Stimulated activated CD4-positive, alpha-beta T cell treated with anti-CD3 and anti-CD28 coated beads, TNF-alpha, amount 100 ng/mL, for 24 hours (primary cell): ENCODE measurements at places on chromosomes 5 and 9.

DNA sequence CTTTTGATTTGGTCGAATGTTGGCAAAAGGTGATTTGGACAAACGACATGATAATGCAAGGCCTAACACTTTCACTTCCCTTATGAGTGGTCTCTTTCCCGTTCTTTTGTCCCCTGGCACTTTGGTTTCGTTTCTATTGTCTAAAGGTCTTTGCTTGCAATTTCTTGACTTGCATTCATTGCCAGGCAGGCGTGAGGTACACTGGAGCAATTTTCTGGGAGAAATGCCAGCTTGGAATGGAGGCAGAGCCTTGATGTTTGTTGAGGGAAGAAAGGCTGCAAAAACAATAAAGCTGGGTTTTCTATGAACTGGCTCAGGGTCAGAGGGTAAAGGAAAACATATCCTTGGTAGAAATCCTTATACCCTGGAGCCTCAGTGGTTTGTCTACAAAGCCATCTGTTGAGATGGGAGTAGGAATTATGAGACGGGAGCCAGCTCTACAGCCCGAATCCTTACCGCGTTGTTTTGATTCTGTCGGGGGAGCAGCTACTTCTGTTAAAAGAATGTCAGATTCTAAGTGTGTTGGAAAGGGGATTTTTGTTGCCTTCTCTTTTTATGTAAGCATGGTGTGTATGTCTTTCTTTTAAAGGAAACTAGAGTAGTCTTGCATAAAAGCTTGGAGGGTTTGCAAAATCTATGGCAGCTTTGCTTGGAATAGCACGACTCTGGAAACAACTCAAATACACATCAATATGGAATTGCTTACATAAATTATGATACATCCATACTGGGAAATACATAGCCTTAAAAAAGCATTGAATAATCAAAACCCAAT, 158.9 kb downstream of the RMI1 start:
- DNase-seq: no peak

- no peak for DNase-seq
Measured at GRCh38 chr5:171355302-171355724, 32.3 kb upstream of the NPM1 start.

DNA sequence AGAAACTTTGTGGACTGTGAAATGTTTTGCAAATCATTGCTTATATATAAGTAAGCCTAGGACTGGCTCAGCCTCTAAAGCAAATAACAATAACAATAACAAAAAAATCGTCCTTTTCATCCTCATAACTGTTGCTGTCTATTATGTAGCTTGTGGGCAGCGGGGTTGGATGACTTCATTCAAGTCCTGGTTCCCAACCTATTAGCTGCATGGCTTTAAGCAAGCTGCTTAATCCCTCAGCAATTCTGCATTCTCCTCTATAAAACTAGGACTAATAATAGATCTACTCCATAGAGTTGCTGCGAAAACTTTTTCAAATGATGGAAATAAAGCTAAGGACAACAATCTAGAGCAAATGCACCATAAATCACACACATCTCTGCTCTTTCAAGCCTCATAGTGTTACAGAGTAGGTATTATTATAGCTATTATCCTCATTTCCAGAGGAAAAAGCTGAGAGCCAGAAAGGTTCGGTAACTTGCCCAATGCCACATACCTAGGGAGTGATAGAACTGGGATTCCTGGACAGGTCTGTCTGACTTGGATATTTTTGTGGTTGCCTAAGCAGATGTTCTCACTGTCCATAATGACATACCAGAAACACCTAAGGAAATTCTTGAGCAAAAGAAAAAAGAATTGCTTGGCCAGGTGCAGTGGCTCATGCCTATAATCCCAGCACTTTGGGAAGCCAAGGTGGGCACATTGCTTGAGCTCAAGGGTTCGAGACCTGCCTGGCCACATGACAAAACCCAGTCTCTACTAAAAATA, 98.8 kb upstream of the ADRA1B start:
- DNase-seq: no peak

GRCh38 chr9:73056245-73056644, 95.4 kb upstream of the ANXA1 start:
- no peak for DNase-seq

GRCh38 chr5:107572715-107573368, 97.9 kb downstream of the EFNA5 start:
- no peak for DNase-seq

GRCh38 chr5:179054036-179054785, 6.0 kb upstream of the ZNF354C start:
- no peak for DNase-seq

- no peak for DNase-seq
Measured at GRCh38 chr5:41661254-41661653, 150.9 kb upstream of the PLCXD3 start.

GRCh38 chr5:32539981-32540845, 45.1 kb upstream of the SUB1 start:
- no peak for DNase-seq

- DNase-seq: no peak
Measured at GRCh38 chr5:62547945-62548630, 30.5 kb upstream of the LRRC70 start.

GRCh38 chr9:3467593-3468219, 58.1 kb downstream of the RFX3 start:
- peak; percentile 22 for DNase-seq

GRCh38 chr5:1494780-1495524, 28.8 kb downstream of the LPCAT1 start:
- DNase-seq: no peak

- no peak for DNase-seq
Measured at GRCh38 chr5:180873615-180874520, 12.8 kb upstream of the ZFP62 start.

GRCh38 chr5:145965804-145966203, 29.4 kb downstream of the SH3RF2 start:
- no peak for DNase-seq

DNA sequence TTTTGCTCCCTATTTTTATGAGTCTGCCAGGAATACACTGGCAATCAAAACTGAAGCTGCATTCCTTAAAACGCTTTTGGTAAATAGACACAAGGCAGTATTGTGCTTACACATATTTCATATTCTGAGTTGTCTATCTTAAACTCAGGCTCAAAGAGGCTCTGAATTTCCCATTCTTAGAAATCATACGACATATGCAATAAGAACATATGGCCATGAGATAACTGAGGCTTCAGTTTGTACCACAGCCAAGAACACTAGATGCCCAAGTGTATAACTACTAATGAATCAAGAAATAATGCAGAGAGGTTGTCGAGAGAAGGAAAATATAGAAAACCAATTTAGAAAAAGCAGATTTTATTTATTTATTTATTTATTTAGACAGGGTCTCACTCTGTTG, 357.4 kb downstream of the NDUFS4 start:
- no peak for DNase-seq

- DNase-seq: no peak
Measured at GRCh38 chr5:172886476-172886875, 52.4 kb downstream of the ERGIC1 start.

- no peak for DNase-seq
Measured at GRCh38 chr5:180860273-180860886, 696 bp downstream of the ZFP62 start.

GRCh38 chr5:14659821-14660607, 4.5 kb upstream of the OTULIN start:
- no peak for DNase-seq

DNA sequence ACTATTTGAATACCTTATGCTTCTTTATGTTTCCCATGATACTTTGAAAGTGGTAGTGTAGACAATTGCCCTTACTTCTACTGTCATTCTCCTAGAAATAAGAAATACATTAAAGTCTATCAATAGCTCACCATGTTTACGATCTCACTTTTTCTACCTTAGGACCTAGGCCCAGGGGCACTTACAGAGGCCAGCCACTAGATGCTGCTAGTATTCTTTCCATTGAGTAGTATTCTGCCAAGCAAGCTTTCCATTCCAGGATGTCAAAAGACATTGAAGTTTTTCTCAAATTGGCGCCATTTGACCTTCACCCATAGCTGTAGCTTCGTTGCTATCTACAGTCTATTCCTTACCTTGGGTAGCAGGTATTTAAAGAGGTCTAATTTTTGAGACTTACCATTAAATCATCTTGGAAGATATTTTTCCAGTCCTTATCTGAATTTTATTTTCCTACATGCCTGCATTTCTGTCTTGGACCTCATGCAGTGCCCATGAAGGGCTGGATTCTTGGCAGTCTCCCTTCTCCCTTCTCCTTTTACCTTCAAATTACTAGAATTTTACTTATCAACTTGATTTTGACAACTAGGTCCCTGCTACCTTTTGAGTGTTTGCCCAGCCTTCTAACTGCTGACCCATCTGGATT, 246.0 kb upstream of the NUDT12 start:
- DNase-seq: no peak

- no peak for DNase-seq
Measured at GRCh38 chr9:109295221-109296130, 25.4 kb downstream of the EPB41L4B start.

DNA sequence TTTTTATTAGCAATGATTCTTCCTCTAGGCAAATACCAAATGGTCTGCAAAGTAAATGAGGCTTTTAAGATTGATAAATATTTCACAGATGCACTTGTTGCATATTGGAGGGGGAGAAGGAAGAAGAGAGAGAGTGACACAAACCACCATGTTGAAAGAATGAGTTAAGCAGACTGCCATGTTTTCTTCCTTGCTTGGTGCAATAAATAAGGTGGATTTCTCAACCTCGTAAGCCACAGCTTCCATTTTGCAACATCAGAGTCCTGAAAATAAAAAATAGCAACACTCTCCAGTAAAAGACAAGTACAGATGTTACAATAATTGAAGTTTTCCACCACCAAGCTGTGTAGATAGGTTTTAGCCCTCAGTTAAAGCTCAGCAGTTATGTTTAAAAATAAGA, 202.9 kb downstream of the SGCD start:
- DNase-seq: no peak

DNA sequence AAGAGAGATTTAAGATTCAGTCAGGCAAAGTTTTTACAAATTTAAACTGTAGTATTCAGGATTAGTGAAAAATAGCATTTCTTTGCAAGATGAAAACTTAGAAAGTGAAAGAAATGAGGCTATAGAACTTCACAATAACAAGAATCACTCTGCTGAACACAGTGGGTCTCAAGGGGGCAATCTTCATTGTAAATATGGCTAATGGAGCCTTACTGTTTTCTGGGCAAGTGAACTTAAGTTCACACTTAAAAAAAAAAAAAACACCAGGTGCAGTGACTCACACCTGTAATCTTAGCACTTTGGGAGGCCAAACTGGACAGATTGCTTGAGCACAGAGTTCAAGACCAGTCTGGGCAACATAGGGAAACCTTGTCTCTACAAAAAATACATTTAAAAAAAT, 175.9 kb upstream of the SNX2 start:
- DNase-seq: no peak

- no peak for DNase-seq
Measured at GRCh38 chr5:110242950-110243349, 483.5 kb downstream of the TMEM232 start.

DNA sequence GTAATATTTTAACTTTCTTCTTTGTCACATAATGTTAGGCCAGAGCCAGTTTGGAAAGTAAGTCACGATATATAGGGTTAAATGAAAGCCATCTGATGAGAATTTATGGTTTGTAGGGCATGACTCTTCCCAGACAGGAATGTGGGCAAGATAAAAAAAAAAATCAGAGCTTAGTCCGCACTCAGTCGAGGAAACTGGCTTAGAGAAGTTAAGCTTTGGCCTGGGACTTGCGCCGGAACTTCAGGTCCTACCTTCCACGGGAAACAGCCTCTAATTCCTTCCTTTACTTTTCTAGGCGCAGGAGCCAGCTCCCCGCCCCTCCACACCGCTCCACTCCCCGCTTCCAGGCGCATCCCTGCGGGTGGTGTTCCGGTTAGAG, 475 bp downstream of the DDX31 start:
- no peak for DNase-seq

- no peak for DNase-seq
Measured at GRCh38 chr5:150703762-150704161, 2.9 kb upstream of the RBM22 start.

- no peak for DNase-seq
Measured at GRCh38 chr5:59198365-59198764, 615.5 kb downstream of the RAB3C start.

DNA sequence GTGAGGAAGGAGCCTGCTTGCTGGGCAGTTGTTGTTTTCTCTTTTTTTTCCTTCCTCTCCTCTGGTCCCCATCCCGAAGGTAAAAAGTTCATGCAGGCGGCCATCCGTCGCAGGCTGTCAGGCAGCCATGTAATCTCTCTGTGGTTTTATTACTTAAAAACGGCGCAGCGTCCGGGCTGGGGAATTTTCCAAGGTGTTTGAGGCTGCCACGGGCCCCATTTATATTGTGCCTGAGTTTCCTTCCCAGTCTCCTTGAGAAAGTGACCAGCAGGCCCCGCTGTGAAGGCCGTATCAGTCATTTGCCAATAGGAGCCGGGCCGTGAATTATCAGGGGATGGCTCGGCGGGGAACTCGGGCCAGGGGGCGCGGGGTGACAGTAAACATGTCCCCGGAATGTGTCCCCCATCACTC, 289.7 kb downstream of the PBX3 start:
- DNase-seq: no peak

- no peak for DNase-seq
Measured at GRCh38 chr9:72951520-72952380, 1.1 kb downstream of the ALDH1A1 start.

GRCh38 chr5:42745426-42745825, 11.2 kb upstream of the CCDC152 start:
- no peak for DNase-seq

DNA sequence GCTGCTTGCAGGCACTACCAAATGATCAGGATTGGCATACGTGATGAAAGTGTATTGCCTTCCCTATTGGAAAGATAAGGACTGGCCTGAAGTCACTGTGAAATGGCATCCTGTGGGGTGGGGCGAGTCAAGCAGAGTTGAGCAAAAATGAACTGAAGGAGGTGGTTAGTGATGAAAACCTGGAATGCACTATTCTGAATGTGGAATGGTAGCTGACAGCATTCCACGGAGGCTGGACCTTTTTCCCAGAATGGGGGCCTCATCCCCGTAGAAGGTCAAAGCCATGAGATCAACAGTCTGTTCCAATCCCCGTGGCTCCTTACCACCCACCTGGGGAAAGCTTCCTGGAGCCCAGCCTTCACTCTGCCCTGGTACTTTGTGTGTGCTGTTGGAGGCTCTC, 37.7 kb downstream of the ASS1 start:
- DNase-seq: no peak

DNA sequence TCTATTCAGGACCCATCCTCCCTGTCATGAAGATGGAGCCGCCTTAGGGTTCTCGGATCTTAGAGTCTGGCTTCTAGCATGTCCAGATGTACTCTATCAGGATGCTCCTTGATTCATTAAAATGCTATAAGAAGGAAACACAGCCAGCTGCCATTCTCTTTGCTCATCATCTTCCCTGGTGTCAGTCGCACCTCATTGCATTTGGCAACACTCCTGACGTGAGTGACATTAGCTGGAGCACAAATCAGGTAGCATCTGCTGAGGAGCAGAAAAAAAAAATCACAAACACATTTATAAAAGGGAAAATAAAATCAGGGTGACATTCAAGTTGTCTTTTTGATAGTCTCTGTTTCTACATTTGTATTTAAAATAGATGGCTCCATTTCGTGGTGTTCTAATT, 226.1 kb upstream of the NMUR2 start:
- DNase-seq: no peak
